Brain pericyte (primary cell): ENCODE measurements at places on chromosomes 13 and 19.

DNA sequence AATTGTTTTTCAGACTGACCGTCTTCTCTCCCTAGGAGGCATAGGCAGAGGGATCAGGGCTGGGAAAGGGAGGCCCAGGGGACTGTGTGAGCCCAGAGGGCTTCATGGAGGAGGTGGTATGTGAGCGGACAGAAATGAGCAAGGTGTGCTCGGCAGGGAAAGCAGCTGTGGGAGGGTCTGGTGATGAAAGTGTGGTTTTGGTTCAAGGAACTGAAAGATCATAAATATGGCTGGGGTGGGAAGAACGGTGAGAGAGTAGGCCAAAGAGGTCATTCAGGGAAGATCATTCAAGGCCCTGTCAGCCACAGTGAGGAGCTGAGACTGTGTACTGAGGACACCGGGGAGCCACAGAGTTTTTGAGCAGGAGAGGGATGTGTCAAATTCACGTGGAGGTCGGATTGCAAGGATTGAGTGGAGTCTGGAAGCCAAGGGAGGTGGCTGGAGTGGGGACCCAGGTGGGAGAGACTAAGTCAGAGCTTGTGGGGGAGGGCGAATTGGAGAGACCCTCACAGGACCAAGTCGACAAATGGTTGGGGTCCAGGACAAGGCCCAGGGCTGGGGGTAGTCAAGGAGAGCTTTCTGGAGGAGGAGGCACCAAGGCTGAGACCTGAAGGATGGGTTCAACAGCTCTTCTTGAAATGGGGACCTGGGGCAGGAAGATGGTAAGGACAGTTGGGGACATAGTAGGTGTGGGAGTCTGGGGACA, 7.6 kb downstream of the PLD3 start:
- no peak for DNase-seq

GRCh38 chr13:83752141-83752540, 130.1 kb downstream of the SLITRK1 start:
- no peak for DNase-seq

- no peak for DNase-seq
Observed at GRCh38 chr19:5032101-5032967, 63.4 kb downstream of the KDM4B start.

- DNase-seq: no peak
Observed at GRCh38 chr13:34900288-34900739, 41.8 kb upstream of the NBEA start.

DNA sequence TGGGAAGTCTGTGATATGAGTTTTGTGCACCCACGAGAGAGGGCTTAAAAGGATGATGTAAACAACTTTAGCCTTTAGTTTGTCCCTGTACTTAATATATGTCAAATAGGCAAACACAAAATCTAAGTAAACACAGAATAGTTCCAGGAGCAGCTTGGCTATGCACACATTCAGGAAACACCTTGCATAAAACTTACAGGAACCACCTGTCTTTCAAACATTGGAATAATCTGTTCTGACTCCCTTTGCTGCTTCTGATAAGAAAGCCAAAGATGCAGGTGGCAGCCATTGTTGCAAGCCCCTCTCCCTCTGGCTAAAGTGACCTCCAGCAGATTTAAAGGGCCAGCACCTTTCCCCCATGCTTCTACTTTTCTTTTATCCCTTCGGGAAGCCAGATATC, 4.7 kb downstream of the EEF1AKMT1 start:
- DNase-seq: no peak

GRCh38 chr13:75021151-75021550, 460.8 kb downstream of the TBC1D4 start:
- no peak for DNase-seq

DNA sequence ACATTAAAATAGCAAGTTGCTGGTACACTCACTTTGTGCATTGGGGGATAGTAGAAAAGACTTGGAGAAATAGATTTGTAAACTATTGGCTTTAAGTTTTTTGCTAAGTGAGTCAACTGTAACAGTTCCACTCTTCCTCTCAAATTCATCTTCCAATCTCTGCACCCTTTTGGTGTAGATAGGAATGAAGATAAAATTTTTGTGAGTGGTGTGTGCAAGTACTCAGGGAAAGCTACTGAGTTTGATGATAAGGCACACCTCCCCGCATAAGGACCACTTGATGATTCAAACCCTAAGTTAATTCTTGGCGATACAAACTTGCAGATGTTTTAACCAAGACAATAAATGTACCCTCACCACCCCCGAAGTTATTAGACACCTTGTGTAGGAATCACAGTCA, 168.3 kb upstream of the SLITRK1 start:
- DNase-seq: no peak
